Stimulated activated CD4-positive, alpha-beta T cell treated with anti-CD3 and anti-CD28 coated beads, Interleukin-1b, Interleukin-23, amount 100 ng/mL, for 24 hours (primary cell): ENCODE measurements at places on chromosomes 5 and 9.

- DNase-seq = no peak
Measured at GRCh38 chr9:133716564-133717112, 21.5 kb downstream of the SARDH start.

GRCh38 chr5:27312291-27312893 is 274.0 kb upstream of the CDH9 start:
- DNase-seq = no peak

DNA sequence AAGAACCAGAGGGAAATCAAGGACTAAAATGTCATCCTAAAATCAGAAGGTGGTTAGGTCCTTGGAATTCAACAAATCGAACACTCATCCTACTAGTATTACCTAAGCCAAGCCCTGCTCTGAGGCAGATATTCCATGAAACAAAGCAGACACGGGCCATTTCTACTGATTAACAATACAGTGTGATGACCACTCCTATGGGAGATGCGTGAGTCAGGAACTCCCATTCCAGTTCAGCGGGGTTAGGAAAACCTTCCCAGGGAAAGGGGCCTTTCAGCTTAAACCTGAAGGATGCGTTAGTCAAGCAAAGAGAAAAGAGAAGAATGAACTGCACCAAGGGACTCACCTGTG is 117.8 kb upstream of the LHFPL2 start:
- no peak for DNase-seq

DNA sequence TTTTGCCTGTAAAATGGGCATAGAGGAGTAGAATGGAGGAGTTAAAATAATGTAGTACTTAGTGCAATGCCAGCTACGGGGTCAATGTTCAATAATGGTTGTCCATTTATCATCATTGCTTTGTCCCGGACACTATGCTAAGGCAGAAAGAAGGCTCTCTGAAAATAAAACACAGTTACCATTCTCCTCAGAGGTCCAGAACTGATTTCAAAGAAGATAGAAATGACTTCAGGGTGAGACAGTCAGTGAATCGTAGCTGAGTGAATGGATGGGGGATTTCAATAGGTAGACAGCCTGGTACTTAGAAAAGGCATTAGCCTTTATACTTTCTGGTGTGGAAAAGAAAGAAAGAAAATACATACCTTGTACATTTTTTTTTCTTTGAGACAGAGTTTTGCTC is 1.2 kb upstream of the AK3 start:
- no peak for DNase-seq

- DNase-seq = no peak
Measured at GRCh38 chr9:122580360-122580759, 2.8 kb downstream of the OR1L8 start.

- no peak for DNase-seq
Measured at GRCh38 chr9:80144406-80144805, 572.6 kb downstream of the TLE4 start.
